ENCODE measurements at places on chromosomes 6 and 20. TPM values are rescaled to one million over a fixed set of nuclear protein-coding genes. Genes with fewer than 3 reads are reported as not detected.

The PAK5 gene
- 0.14 TPM for polyA plus RNA-seq

The HSD17B8 gene
- polyA plus RNA-seq, result 11.6 TPM

GRCh38 chr6:52016915-52017748 is 70.3 kb downstream of the PKHD1 start:
- no peak for DNase-seq

DNA sequence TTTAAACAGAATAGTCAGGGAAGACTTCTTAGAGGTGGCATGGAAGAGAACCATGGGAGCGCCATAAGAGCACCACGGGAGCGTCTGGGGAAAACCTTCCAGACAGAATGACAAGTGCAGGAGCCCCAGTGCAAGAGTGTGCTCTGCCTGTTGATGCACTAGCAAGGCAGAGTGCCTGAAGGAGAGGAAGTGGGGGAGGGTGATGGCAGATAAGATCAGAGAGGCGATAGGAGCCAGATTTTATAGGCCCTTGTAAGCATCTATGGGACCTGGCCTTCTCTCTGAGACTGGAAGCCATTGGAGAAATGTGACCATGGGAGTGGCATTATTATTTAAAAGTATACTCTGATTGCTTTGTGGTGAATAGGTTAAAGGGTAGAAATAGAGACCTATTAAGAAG is 13.1 kb downstream of the FUCA2 start:
- DNase-seq, result no peak

- DNase-seq, result no peak
Measured at GRCh38 chr6:21928827-21929226, 335.3 kb downstream of the SOX4 start.

DNA sequence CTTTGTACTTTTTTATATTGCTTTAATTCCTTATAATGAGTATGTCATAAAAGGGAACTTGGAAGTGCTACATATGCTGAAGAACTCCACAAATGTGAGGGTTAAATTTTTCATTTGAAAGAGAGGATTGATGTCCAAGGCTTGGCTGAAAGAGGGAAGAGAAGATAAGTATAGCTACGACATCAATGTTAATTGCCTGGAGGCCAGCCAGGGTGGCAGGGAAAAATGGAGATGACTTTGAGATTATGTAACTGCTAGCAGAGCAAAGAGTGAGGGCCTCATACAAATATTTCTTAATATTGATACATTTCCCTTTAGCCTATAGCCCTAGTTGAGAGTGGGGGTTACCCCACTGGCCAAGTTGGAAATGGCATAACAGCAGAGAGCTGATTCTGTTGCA is 24.8 kb upstream of the RIMS4 start:
- no peak for DNase-seq

DNA sequence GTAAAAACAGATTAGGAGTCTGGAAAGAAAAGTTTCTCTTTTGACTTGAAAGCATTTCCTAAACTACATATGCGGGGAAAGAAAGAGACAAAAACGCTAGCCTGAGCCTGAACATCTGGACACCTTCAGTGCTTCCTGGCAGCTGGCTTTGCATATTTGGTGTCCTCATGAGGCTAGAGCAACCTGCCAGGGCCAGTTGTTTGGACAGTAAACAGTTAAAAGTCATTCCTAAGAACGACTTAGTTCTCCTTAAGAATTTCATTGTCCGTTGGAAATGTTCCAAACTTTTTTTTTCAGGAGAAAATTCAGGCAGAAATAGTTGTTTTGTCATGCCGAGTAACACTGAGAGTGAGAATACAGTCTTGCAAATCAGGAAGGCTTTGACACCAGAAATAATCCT is 199.8 kb downstream of the SMOC2 start:
- DNase-seq, result peak; percentile 71

DNA sequence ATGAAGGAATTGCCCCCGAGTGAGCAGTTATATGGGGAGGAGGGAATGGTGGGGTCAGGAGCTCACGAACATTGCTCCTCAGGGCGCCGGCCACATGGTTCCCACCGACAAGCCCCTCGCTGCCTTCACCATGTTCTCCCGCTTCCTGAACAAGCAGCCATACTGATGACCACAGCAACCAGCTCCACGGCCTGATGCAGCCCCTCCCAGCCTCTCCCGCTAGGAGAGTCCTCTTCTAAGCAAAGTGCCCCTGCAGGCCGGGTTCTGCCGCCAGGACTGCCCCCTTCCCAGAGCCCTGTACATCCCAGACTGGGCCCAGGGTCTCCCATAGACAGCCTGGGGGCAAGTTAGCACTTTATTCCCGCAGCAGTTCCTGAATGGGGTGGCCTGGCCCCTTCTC is 7.2 kb downstream of the CTSA start:
- DNase-seq, result no peak

The BPIFB4 gene
- 0.29 TPM for polyA plus RNA-seq

- no peak for DNase-seq
Measured at GRCh38 chr6:167951781-167952511, 45.5 kb upstream of the KIF25 start.

DNA sequence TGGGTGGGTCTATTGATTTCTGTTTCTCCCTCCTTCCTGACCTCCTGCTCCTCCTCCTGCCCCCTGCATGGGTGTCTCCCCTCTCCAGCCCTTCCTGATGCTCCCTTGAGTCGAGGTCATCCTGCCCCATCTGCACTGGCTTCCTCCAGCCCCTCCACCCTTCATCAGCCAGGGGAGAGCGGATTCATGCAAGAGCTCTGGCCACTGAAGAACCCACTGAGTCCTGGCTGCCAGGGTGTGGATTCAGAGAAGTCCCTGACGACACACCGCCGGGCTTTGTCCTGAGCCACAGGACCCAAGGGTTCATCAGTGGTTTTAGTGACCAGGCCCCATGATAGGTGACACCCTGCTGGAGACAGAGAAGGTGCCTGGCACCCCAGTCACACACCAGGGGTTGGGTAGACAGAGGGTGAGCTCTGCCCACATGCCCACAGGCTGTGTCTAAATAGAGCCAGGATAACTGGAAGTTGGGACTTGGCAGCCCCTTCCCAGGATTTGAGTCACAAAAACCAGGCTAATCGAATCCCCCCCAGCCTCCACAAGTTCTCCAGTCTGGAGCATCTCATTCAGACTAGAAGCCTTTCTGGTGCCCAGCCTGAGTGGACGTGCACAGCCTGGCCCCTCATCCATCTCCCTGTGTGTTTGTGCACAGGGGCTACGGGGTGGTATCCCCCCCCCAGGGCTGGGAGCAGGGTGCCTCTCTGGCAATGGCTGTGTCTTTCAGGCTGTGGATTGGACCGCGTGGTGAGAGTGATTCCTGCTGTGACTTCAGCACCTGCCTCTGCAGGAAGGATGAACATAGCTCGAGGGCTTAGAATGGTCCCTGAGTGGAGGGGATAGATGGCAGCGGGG is 1.2 kb downstream of the GFRA4 start:
- no peak for DNase-seq

The ZSCAN31 gene
- polyA plus RNA-seq, result 8.5 TPM

DNA sequence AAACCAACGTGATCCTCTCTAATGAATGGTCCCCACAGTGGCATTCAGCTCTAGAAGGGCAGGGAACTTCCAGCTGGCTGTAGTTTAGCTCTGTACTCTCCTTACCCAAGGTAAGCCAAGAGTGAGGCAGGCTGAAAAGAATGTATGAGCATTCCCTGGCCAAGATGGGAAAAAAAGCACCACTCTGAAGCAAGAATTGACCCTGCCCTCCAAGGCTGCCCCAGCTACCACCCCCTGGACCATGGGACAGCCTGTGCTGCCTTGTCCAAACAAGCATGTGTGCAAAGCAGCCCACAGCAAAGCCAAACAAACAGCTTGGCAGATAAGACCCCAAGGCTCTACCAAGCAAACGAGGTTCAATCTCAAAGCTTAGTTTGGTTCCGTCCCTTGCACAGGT is 73.9 kb downstream of the GFOD1 start:
- DNase-seq, result no peak

DNA sequence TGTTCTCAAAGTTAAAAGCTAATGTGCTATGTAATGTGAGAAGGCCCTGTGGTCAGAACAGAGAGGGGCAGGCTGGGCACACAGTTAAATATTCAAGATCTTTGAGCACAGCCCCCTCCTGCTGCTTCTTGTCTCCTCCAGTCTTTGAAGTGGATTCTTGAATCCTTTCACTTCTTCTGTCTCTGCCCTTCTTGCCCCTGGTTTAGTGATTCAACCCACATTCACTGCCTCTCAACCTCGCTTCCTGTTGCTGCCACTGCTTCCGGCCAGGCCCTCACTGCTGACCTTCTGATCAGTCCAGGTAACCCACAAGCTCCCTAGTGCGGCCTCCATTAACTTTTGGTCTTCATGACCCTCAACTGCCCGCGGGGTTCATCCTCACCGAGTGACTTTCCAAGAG is 417.3 kb upstream of the NOX3 start:
- DNase-seq, result no peak

GRCh38 chr6:139925894-139926641 is 551.6 kb upstream of the CITED2 start:
- no peak for DNase-seq

The SRPK1 gene
- polyA plus RNA-seq, result 15.6 TPM

DNA sequence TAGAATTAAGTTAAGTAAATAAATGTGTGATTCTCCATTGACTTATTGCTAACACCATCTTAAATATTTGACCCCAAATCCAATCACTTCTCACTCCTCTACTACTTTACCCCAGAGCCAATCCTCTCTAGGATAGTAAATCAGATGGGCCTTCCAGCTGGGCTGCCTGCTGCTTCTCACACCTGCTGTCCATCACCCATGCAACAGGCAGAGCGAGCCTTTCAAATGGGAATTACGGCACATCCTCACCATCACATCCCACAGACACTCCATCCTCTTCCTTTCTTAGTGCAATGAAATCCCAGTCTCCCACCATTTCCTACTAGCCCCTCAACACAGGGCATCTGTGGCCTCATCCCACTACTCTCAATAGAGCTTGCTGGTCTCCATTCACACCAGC is 34.0 kb downstream of the HLA-F start:
- no peak for DNase-seq

DNA sequence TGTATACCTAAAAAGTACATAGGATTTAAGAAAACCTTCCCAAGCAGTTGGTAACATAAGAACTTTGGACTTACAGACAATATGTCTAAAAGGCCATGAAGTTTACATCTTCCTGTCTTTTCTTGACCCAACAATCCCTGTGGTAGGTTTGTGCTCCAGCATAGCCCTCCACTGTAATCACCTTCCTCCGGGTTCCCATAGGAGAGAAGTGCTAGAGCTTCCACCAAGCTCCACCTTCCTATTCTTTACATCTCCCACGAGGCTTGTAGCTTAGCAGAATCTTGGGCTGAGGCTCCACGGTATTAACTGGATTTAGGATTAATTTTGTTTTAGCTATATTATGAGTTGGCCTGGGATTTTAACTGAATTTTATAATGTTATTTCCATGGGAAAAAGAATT is 23.3 kb downstream of the ADGRG6 start:
- DNase-seq, result no peak

DNA sequence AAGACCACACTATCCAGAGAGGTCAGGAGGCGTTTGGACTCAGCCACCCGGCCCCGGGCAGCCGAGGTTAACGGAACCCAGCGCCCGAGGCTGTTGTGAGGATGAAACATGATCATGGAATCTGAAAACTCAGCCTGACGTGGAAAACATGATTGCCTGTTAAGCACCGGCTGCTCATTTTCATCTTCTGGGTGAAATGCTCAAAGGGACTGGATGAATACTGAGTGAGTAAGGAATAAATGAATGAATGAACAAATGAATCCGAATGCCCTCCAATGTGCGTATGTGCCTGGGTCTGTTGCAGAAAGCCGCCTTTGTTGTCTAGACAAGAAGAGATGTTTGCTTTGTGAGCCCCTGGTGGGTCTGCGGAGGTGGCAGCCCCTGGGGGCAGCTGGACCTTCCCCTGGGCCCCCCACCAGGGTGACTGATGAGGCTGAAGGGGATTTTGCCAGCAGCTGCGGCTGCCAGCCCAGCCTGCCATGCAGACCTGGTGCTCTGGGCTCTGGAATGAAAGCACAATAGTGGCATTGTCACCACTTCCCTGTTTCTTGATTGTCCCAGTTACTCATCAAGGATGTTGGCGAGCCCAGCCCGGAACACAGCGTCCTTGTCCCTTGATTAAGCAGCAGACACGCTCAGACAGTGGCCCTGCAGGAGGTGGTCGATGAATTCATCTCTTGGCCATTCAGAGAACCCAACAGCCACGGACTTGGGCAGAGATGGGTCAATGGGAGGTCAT is 211.1 kb downstream of the ANKRD60 start:
- DNase-seq, result no peak

The VSTM2L gene
- 3.5 TPM for polyA plus RNA-seq

- no peak for DNase-seq
Measured at GRCh38 chr6:138406443-138406842, 2.4 kb downstream of the HEBP2 start.

The HNF4A gene
- not detected for polyA plus RNA-seq

DNA sequence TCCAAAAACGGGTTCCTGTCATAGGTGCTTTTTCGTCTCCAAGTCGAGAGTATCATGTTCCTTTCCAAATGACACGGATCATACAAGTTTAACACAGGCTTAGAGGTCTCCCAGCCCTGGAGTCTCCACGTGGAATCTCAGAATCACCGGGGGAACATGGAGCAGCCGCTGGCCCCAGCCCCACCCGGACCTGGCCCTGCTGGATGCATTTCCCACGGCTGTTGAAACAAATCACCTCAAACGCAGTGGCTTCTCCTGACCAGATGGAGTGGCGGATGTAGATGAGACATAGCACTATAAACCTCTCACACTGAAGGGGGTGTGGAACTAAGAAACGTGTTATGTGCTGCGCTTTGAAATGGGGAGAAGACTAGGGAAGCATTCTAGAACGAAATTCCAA is 70.0 kb upstream of the FRMD1 start:
- DNase-seq, result no peak

DNA sequence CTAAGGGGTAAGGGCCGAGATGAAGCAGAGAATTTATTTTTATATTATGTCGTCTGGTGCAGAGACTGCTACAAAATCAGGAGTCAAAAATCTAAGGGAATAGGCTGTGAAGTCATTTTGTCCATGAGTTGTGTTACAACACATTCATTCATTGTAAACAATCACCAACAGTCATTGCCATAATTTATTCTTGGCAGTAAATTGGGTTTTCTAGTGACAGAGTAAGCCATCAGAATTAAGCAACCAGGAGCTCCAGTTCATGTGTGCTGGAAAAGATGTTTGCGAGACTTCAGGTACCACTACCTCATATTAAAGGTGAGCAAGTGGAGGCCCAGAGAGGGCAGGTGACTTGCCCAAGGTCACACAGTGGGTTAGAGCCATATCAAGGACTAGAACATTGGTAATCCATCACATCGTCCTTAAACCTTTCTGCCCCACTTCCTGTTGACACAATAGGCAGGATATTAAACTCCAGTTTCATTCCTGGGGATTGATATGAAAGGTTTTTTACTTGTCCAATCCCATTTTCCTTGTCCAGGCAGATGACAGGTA is 46.0 kb downstream of the E2F3 start:
- no peak for DNase-seq

The DXO gene
- 16.9 TPM for polyA plus RNA-seq

- no peak for DNase-seq
Measured at GRCh38 chr6:34510299-34510698, 44.4 kb downstream of the PACSIN1 start.

GRCh38 chr6:26521600-26522391 is 16.4 kb upstream of the HMGN4 start:
- no peak for DNase-seq

The PAX1 gene
- 1.9 TPM for polyA plus RNA-seq

- DNase-seq, result no peak
Measured at GRCh38 chr6:40996591-40997233, 42.3 kb downstream of the UNC5CL start.

The SLC22A3 gene
- polyA plus RNA-seq, result 11.8 TPM

The BMP7 gene
- polyA plus RNA-seq, result 3.4 TPM

GRCh38 chr6:118397671-118398465 is 150.2 kb upstream of the PLN start:
- DNase-seq, result peak; percentile 40
